Activated CD4-positive, alpha-beta T cell treated with anti-CD3 and anti-CD28 coated beads, Interleukin-10, Interleukin-2, amounts not matched to agents 100 ng/mL and 50 ng/mL, durations not matched to agents 16 hours and 8 hours (primary cell): ENCODE measurements at places on chromosomes 6 and 20.

- no peak for DNase-seq
These were observed 20.5 kb downstream of the ITPR3 start for GRCh38 chr6:33641602-33642001.

DNA sequence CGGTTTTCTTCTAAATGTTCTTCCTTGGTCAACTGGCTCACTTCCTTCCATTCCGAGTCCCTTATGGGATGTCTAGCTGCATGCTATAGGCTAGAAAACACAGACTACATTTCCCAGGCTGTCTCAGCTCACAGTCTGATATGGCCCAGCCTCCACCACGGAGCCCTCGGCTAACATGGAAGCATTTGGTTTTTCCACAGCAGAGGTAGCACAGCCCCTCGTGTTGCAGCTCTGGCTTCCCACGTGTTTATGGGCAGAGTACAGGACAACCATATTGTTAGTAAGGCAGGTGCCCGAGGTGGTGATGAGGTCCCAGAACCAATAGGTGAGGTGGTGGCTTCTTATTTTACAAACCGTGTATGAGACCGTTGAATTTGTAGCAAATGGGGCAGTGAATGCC is 8.7 kb downstream of the GPLD1 start:
- no peak for DNase-seq

DNA sequence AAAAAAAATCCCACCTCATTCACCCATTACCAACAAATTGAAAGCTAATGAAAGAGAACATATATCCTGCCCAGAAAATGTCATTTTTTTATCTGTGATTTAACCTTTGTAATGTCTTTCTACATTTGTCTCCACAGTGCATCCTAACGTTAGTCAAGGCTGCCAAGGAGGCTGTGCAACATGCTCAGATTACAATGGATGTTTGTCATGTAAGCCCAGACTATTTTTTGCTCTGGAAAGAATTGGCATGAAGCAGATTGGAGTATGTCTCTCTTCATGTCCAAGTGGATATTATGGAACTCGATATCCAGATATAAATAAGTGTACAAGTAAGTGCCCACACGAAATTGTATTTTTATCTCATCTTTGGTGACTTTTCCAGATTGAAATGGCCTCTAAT is 30.0 kb downstream of the RSPO3 start:
- DNase-seq, result no peak

GRCh38 chr6:113690281-113691259 is 166.6 kb upstream of the MARCKS start:
- DNase-seq, result peak; percentile 35

DNA sequence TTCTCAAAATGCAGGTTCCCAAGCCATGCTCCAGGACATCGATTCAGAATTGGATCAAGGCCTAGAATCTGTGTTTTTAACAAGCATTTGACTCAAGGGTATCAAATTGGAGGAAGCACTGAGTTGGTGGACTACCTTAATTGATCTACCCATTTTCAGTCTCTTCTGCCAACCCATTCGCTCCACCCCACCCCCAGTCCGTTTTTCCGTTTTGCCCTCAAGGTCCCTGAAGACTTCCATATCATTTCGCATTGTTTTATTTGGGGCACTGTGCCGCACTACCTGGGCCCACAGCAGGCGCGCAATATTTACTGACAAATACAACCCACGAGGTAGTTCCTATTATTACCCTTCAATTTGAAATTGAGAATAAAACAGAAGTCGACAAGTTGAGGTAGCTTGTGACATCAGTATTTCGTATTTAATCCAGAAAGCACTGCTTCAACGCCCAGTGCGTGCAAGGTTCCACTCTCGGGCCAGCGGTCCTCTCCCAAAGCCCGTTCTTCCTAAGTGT is 557 bp upstream of the DHX35 start:
- DNase-seq, result peak; percentile 29
